Fibroblast of lung (primary cell): ENCODE measurements at places on chromosomes 1 and 21. TPM values are rescaled to one million over a fixed set of nuclear protein-coding genes. Genes with fewer than 3 reads are reported as not detected.
A peak's percentile ranks its signal among the peaks of the same experiment; 100 is the strongest.

Gene C1orf116
- total RNA-seq = not detected in 2 replicates

Gene COL24A1
- total RNA-seq = 2.8 and 3.3 TPM in 2 replicates

DNA sequence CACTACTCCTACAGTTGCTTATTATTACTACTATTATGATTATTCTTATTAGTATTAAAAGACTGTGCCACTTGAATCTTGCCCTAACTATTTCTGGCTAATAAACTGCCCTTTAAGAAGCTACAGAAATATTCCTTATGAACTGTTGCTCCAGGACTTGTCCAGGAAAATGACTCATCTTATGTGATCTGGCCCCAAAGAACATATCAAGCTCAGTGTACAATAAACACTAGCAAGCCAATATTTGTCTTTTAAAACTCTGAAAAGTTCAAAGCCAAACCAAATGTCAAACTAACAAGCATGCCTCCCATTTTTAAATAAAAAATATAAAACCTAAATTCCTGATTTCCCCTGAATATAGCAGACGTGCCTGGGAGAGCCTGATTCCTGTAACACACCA is 88.7 kb upstream of the SIM2 start:
- no peak overlapping the region for H3K27ac ChIP-seq
- H3K27me3 ChIP-seq = no peaks in the 10 kb centered on the region
- no peak overlapping the region for H3K4me3 ChIP-seq

Gene MTMR11
- total RNA-seq = 5.6 and 14.0 TPM in 2 replicates

Gene FMO4
- total RNA-seq = 4.6 and 7.3 TPM in 2 replicates

Gene SLC6A17
- total RNA-seq = under 0.01 TPM in 1 of 2 replicates, not detected in the other

DNA sequence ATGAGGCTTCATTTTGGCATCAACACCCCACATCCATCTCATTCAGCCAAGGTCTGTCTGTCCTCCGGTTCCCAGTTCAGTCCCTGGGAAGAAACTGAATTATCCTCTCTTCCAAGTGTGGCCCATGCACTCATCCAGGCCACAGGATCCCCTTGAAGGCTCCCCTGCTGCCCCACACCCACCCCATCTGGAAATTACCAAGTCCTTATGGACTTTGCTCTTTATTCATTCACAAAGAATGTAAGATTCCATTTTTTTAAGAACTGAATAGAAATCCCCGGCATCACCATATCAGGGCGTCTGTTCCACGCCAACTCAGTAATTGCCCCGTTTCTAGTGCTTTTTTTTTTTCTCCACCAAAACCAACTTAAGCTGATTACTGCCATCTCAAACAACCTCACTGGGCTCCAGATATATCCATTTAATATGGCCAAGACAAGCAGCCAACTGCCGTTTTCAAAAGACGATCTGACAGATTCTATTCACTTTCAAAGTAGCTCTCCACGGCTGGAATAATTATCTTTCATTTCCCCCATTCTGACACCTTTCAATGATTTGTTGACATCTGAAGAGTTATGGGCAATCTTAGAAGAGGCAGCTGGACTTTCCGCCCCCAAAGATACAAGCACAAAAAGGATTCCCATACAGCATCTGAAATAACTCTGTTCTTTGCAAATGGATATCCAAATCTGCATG is 55.9 kb downstream of the OLIG1 start:
- H3K4me3 ChIP-seq = no peak overlapping the region
- peaks cover 7% of the 10 kb centered on the region for H3K27me3 ChIP-seq
- no peak overlapping the region for H3K27ac ChIP-seq
- no peaks in the 10 kb centered on the region for H3K36me3 ChIP-seq

- H3K27me3 ChIP-seq = no peaks in the 10 kb centered on the region
- no peak overlapping the region for H3K4me3 ChIP-seq
- no peak overlapping the region for H3K27ac ChIP-seq
- H3K36me3 ChIP-seq = no peaks in the 10 kb centered on the region
- H3K4me1 ChIP-seq = peaks cover 4% of the 10 kb centered on the region
These were observed 85.8 kb upstream of the ZNF648 start for GRCh38 chr1:182147136-182147820.

DNA sequence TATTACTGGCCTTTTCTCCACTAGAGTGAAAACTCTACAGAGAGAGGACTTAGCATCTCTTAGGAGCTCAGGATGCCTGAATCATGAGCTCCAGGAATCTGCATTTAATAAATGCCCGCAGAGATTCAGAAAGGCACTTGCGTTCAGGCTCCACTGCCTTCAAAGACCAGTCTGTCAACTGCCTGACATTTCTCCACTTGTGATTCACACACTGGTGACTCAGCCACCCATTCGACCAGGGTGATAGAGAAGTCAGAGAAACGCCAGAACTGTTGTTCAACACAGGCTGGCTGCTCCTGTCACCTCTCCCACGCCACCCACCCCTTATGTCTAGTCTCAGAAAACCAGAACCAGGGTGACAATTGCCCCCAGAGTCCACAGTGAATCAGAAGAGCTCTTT is 26.9 kb upstream of the LBR start:
- H3K27me3 ChIP-seq = no peaks in the 10 kb centered on the region
- peaks cover 10% of the 10 kb centered on the region for H3K4me1 ChIP-seq
- no peak overlapping the region for H3K4me3 ChIP-seq
- DNase-seq = peak; percentile 76
- no peak overlapping the region for H3K27ac ChIP-seq

- no peaks in the 10 kb centered on the region for H3K4me1 ChIP-seq
- no peaks in the 10 kb centered on the region for H3K27me3 ChIP-seq
- no peak for DNase-seq
These were observed 39.5 kb upstream of the CYP4X1 start for GRCh38 chr1:46983830-46984586.

GRCh38 chr1:3614755-3615742 is 3.7 kb upstream of the MEGF6 start:
- no peak overlapping the region for H3K27ac ChIP-seq
- H3K4me1 ChIP-seq = no peaks in the 10 kb centered on the region
- no peak for DNase-seq
- peaks cover 4% of the 10 kb centered on the region for H3K27me3 ChIP-seq

- H3K4me3 ChIP-seq = no peak overlapping the region
- H3K27ac ChIP-seq = no peak overlapping the region
- no peak for DNase-seq
These were observed 45.3 kb downstream of the MAST2 start for GRCh38 chr1:45848714-45849113.

Gene KRTAP6-3
- not detected in 2 replicates for total RNA-seq

DNA sequence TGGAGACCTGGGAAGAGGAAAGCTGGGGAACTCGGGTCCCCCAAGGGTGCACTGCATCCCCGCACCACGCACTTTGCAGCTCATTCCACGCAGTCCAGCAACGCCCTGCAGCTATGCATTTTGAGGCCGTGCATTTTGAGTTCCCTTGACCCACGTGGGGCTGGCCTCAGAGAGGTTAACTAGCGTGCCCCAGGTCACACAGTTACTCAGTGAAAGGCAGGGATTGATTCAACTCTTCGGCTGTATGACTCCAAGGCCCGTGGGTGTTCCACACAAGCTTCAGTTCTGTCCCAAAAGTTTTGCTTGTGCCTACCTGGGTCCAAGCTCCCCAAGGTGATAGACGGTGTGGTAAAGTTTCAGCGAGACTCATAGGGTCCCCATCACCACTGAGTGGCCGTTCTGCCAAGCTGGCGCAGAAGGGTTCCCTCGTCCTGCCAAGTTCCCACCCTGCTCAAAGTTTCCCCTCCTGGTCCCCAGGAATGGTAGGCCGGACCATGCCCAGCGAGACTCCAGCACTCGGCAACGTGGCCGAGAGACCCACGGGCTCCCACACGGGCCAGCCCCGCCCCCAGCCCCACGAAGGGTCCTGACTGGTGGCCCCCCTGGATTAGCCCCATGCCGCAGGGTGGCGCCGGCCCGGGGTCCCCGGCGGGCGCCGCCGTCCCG is 611 bp downstream of the HSPG2 start:
- DNase-seq = no peak
- H3K4me1 ChIP-seq = peaks cover 41% of the 10 kb centered on the region
- H3K27ac ChIP-seq = peak overlapping the region; percentile 88
- peaks cover 2% of the 10 kb centered on the region for H3K36me3 ChIP-seq
- no peaks in the 10 kb centered on the region for H3K27me3 ChIP-seq
- peak overlapping the region; percentile 72 for H3K4me3 ChIP-seq

DNA sequence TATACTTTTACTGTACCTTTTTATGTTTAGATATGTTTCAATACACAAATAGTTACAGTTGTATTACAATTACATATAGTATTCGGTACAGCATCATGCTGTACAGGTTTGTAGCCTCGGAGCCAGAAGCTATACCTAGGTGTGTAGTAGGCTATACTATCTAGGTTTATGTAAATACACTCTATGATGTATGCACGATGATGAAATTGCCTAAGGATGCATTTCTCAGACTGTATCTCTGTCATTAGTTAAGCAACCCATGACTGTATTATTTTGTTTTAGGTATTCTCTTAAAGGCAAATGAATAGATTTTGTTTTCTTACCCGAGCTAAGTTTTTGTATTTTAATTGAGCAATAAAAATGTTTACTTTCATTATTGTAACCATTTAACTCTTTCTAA is 56.4 kb downstream of the SPATA17 start:
- no peaks in the 10 kb centered on the region for H3K4me1 ChIP-seq
- H3K4me3 ChIP-seq = no peak overlapping the region
- H3K27ac ChIP-seq = no peak overlapping the region

DNA sequence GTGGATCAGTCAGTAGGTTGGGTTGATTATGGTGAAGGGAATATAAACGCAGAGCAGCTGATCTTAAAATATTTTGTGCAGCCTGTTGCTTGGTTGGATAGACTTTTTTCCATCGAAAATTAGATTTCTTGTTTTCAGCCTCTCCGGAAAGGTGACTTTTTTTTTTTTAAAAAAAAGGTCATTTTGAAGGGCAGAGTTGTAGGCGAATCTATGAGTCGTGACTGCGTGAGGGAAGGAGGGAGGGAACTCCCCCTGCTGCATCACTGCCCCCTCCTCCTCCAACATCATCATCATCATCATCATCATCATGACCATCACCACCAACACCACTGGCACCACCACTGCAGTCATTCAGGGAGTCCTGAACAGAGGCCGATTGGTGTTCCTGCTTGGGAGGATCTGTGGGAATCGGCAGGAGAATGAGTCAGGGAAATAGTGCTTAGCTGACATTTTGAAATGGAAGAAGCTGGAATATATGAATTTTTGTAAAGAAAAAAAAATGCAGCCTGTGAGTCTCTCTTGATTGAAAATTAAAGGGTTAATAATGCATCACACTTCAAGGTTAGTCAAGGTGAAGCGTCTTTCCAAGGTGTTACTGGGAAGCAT is 1.2 kb downstream of the ATP1B1 start:
- H3K4me3 ChIP-seq = peak overlapping the region; percentile 89
- H3K27ac ChIP-seq = peak overlapping the region; percentile 94
- peaks cover 24% of the 10 kb centered on the region for H3K4me1 ChIP-seq
- peak; percentile 74 for DNase-seq
- no peaks in the 10 kb centered on the region for H3K36me3 ChIP-seq

DNA sequence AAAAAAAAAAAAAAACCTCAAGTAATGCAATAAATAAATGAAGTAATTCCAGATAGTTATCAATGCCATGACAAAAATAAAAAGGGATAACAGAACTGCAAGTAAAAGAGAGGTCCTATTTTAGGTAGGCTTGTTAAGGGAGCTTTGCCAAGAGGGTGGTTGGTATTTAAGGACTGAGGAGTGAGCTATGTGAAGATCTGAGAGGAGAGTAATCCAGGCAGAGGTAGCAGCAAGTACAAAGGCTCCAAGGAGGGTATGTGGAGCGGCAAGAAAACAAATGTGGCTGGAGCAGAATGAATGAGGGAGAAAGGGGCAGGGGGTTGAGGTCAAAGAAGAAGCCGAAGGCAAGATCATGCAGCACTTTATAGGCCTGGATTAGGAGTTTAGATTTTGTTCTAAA is 59.9 kb upstream of the CDC42BPA start:
- no peaks in the 10 kb centered on the region for H3K4me1 ChIP-seq
- no peaks in the 10 kb centered on the region for H3K36me3 ChIP-seq
